CD4-positive, alpha-beta T cell (primary cell): ENCODE measurements at places on chromosomes 2 and 18. TPM values are rescaled to one million over a fixed set of nuclear protein-coding genes. Genes with fewer than 3 reads are reported as not detected.

DNA sequence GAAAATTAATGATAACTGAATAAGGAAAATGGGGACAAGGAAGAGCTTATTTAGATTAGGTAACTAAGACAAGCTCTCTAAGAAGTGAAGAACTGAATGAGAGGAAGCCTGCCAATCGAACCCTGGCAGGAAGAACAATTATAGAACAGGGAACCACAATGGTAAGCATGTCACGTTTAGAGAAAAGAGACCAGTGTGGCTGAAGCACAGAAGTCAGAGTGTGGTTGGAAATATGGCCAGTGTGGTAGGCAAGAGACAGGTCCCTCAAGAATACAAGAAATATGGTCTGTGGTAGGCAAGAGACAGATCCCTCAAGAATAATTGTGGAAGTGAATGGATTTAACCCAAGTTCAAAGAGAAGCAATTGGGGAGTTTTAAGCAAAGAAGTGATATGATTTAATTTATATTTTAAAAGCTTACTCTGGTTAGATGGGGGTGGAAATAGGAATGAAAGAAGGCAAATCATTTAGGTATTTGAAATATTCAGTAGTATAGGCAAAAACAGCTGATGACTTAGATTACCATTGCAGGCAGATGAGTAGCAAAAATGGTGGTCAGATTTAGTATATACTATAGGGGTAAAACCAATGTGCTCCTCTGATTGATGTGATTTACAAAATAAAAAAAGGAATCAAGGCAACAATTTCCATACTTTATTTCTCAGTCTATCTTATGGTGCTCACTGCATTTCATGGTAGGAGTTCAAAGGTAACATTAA is 38.8 kb upstream of the ERMN start:
- no peaks in the 10 kb centered on the region for H3K36me3 ChIP-seq
- DNase-seq: no peak
- no peaks in the 10 kb centered on the region for H3K27me3 ChIP-seq
- no peak overlapping the region for H3K27ac ChIP-seq
- H3K4me3 ChIP-seq: no peak overlapping the region
- H3K4me1 ChIP-seq: peaks cover 3% of the 10 kb centered on the region

GRCh38 chr18:48308027-48308635 is 101.1 kb downstream of the ZBTB7C start:
- DNase-seq: no peak
- H3K4me3 ChIP-seq: no peak overlapping the region
- H3K4me1 ChIP-seq: no peaks in the 10 kb centered on the region
- H3K27me3 ChIP-seq: peaks cover 4% of the 10 kb centered on the region

DNA sequence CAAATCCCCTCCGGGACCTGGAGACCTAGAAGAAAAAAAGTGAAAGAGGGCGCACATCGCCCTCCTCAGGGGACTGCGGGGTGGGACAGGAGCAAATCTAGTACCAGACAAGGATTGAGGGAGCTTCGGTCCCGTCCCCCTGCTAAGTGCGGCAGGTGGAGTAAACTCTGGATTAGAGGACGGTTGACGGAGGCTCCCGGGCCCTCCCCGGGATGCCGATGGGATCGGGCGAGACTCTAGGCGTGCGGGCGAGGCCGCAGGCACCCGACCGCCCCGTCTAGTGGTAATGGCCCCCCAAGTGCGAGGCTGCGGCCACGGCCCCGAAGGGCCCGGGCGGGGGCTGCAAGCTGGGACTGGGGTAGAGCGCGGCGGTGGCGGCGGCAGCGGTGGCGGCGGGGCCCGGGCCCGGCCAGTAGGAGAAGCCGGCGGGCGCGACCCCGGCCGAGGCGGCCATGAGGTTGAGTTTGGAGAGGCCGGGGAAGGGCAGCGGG is 3.5 kb downstream of the FEV start:
- H3K36me3 ChIP-seq: no peaks in the 10 kb centered on the region
- peaks cover 85% of the 10 kb centered on the region for H3K27me3 ChIP-seq
- DNase-seq: no peak
- H3K27ac ChIP-seq: no peak overlapping the region
- H3K4me1 ChIP-seq: peaks cover 54% of the 10 kb centered on the region
- H3K4me3 ChIP-seq: peak overlapping the region; percentile 33

DNA sequence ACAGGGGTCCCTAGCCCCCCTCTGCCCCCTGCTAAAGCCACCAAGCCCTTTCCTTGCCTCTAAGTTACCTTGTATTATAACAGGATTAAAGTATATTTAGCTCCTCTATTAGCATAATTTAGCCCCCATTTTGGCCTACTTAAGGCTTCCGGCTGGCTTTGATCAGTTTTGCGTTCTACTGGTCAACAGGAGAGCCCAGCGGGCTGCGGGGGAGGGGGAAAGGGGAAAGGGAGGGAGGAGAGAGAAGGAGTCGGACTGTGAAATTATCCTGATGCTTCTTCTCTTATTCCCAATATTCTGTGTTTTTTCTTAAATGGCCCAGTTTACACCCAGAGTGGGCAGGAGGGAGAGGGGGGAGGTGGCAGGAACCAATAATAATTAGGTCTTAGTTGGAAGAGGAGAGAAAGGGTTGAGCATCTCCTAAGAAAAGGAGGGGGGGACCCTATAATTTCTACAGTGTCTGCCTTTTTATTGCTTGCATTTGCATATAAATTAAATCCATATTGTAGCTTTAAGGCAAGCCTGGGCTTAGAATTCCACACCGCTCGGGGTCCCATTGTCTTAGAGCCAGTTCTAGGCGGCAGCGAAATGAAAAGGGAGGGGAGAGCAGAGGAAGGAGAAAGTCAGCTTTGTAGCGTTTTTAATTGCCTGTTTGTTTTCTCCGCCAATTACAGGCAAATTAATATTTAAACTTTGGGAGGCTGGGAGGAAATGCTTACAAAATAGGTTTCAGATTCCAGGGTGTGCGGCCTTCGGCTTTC is 39.6 kb downstream of the EN1 start:
- H3K27me3 ChIP-seq: peaks cover 59% of the 10 kb centered on the region
- no peak overlapping the region for H3K27ac ChIP-seq
- H3K36me3 ChIP-seq: no peaks in the 10 kb centered on the region
- no peak for DNase-seq
- H3K4me3 ChIP-seq: peak overlapping the region; percentile 3

DNA sequence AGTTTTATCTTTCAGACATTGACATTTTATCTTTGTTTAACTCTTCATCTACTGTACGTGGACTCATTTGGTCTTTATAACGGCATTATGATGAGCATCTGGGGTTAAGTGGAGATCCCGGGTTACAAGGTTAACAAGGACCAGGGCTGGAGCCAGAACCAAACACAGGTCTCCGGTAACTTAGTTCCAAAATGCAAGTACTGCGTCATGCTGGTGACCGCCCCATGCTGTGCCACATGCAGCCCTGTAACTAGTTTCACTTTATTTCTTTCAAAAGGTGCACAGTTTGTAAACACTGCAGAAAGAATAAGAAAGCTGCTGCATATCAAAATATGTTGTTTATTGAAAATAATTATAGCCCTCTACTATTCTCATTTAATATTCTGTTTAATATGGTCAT is 3.1 kb downstream of the SLC5A7 start:
- DNase-seq: no peak
- H3K4me1 ChIP-seq: no peaks in the 10 kb centered on the region
- H3K27me3 ChIP-seq: peaks cover 19% of the 10 kb centered on the region
- H3K36me3 ChIP-seq: no peaks in the 10 kb centered on the region
- no peak overlapping the region for H3K27ac ChIP-seq

GRCh38 chr2:143344780-143345179 is 215.6 kb downstream of the ARHGAP15 start:
- H3K36me3 ChIP-seq: peaks cover 6% of the 10 kb centered on the region
- H3K27ac ChIP-seq: no peak overlapping the region
- DNase-seq: no peak
- H3K27me3 ChIP-seq: no peaks in the 10 kb centered on the region
- H3K4me3 ChIP-seq: no peak overlapping the region

- DNase-seq: no peak
- H3K27me3 ChIP-seq: peaks cover 8% of the 10 kb centered on the region
- H3K27ac ChIP-seq: no peak overlapping the region
- no peaks in the 10 kb centered on the region for H3K36me3 ChIP-seq
- H3K4me1 ChIP-seq: no peaks in the 10 kb centered on the region
- H3K4me3 ChIP-seq: no peak overlapping the region
Observed at GRCh38 chr2:152183401-152184073, 8.0 kb upstream of the STAM2 start.

GRCh38 chr2:148643421-148643820 is 1.1 kb upstream of the EPC2 start:
- H3K4me3 ChIP-seq: peak overlapping the region; percentile 93
- H3K27me3 ChIP-seq: no peaks in the 10 kb centered on the region
- H3K4me1 ChIP-seq: peaks cover 17% of the 10 kb centered on the region
- H3K27ac ChIP-seq: no peak overlapping the region
- no peak for DNase-seq

DNA sequence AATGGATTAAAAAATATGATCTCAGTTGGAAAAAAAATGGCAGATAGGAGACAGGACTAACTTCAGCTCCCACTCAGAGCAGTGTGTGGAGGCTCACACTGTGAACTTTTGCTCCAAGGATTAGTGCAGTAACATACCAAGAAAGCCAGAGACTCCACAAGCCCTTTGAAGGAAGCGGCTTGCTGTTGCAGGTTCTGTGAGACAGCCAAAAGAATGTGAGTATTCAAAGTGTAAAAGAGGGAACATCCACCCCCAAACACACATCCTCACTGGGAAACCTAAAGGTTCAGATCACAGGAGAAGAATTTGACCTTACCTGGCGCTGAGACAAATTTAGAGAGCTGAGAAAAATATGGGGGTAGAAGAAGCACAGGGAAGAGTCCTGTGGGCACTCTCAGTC is 77.5 kb downstream of the FAM171B start:
- no peak overlapping the region for H3K4me3 ChIP-seq
- no peaks in the 10 kb centered on the region for H3K27me3 ChIP-seq
- H3K4me1 ChIP-seq: no peaks in the 10 kb centered on the region

- no peak for DNase-seq
- H3K36me3 ChIP-seq: no peaks in the 10 kb centered on the region
- no peak overlapping the region for H3K4me3 ChIP-seq
- peaks cover 12% of the 10 kb centered on the region for H3K4me1 ChIP-seq
- peaks cover 2% of the 10 kb centered on the region for H3K27me3 ChIP-seq
- no peak overlapping the region for H3K27ac ChIP-seq
Observed at GRCh38 chr2:7424481-7424880, 507.3 kb downstream of the RNF144A start.

DNA sequence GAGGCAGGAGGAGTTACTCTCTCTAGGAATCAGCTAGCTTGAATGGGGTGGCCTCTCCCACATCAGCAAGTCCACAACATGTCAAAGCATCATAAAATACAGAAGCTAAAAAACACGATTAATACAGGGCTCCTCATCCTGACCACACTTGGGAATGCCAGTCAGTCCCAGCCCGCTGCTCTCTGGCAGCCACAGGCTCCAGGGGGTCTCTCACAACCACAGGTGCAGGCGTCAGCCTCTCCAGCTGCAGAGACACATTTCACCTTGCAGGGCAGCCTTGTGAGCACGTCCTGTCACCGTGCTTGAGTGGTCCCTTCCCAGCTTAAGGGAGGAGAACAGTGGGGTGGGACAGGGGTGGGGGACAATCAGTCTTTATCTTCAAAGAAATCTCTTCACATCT is 137.4 kb upstream of the SH3BP4 start:
- DNase-seq: no peak
- H3K4me1 ChIP-seq: no peaks in the 10 kb centered on the region
- H3K4me3 ChIP-seq: no peak overlapping the region
- H3K27ac ChIP-seq: no peak overlapping the region

DNA sequence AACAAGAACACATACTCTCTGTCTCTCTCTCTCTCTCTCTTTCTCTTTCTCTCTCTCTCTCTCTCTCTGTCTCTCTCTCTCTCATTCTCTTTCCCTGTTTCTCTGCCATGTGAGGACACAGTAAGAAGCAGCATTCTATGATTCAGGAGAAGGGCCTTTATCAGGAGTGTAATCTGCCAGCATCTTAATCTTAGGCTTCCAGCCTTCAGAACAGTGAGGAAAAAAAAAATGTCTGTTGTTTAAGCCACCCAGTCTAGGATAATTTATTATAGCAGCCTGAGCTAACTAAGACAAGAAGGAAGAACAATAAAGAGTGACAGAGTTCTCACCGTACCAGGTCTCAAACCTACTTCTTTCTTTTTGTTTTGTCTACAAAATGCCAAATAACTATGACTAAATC is 399.4 kb downstream of the SOCS6 start:
- no peak overlapping the region for H3K27ac ChIP-seq
- H3K27me3 ChIP-seq: no peaks in the 10 kb centered on the region
- no peaks in the 10 kb centered on the region for H3K4me1 ChIP-seq
- DNase-seq: no peak
- no peak overlapping the region for H3K4me3 ChIP-seq
- no peaks in the 10 kb centered on the region for H3K36me3 ChIP-seq

DNA sequence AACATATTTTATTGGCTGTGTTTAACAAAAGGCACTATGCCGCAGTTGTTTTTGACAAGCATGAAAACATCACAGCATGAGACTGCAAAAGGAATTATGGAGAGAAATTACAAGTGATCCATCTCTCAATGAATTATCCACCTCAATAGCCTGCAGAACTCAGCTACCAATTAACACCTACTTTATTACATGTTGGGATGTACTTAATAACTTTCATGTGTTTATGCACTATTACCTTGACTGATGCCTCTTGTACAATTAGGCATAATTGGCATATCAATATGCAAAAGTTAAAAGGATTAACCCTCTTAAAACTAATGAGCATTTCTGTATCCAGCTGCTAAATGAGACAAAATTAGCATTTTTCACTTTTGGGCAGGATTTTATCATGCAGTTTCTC is 27.8 kb downstream of the ARHGAP15 start:
- DNase-seq: no peak
- H3K4me1 ChIP-seq: peaks cover 21% of the 10 kb centered on the region
- no peak overlapping the region for H3K4me3 ChIP-seq
- peaks cover 40% of the 10 kb centered on the region for H3K36me3 ChIP-seq
- H3K27ac ChIP-seq: peak overlapping the region; percentile 10

- H3K4me3 ChIP-seq: no peak overlapping the region
- no peak overlapping the region for H3K27ac ChIP-seq
- no peaks in the 10 kb centered on the region for H3K27me3 ChIP-seq
- H3K4me1 ChIP-seq: no peaks in the 10 kb centered on the region
Observed at GRCh38 chr2:175396696-175397095, 215.2 kb upstream of the ATP5MC3 start.

DNA sequence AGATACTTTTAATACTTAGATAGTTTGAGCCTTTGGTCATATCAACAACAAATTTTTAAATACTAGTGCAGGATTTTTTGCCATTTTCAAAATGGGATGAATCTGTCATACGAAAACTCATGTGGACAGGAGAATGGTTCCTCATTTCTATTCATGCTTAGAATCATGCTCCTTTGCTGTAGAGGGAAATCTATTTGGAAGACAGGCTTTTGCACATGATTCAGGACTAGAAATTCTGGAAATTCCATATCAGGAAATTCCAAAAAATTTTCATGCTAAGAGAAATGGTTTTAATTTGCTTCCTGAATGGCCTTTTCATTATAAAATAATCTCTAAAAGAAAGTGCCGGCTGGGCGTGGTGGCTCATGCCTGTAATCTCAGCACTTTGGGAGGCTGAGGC is 39.3 kb downstream of the MOGAT1 start:
- H3K36me3 ChIP-seq: no peaks in the 10 kb centered on the region
- H3K4me3 ChIP-seq: no peak overlapping the region
- no peak for DNase-seq
- peaks cover 4% of the 10 kb centered on the region for H3K4me1 ChIP-seq

GRCh38 chr2:223549215-223549614 is 52.9 kb downstream of the SCG2 start:
- no peak overlapping the region for H3K4me3 ChIP-seq
- no peak for DNase-seq
- no peaks in the 10 kb centered on the region for H3K36me3 ChIP-seq
- no peaks in the 10 kb centered on the region for H3K27me3 ChIP-seq

PTH2R gene
- not detected for total RNA-seq

SLC39A10 gene
- 39.4 TPM for total RNA-seq

CPS1 gene
- total RNA-seq: 0.67 TPM

C1QL2 gene
- total RNA-seq: not detected

ZNF396 gene
- 0.28 TPM for total RNA-seq

RGPD6 gene
- total RNA-seq: 96.2 TPM

CGREF1 gene
- not detected for total RNA-seq
